Activated naive CD8-positive, alpha-beta T cell treated with anti-CD3 and anti-CD28 coated beads, Interleukin-2, amount 50 U/mL, for 24 hours (primary cell): ENCODE measurements at places on chromosomes 1 and 21.

DNA sequence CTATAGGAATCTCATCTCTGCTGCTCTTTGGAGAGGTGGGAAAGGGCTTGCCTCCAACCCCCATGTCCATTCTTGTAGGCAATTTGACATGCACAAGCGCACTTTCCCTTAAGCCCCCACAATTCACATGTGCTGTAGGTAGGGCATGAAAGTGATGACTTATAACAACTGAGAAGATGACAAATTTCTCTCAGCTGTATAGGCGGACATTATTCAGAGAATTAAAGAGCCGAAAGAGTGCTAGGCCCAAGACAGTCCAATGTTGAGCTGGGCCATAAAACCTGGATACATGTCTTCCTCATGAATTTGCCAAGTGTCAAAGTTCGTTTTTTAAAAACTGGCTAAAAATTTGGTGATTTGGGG lies 106.3 kb upstream of the LYPLAL1 start:
- no peak overlapping the region for H3K4me3 ChIP-seq
- peaks cover 17% of the 10 kb centered on the region for H3K4me1 ChIP-seq
- peaks cover 2% of the 10 kb centered on the region for H3K27me3 ChIP-seq
- H3K27ac ChIP-seq = no peak overlapping the region
- H3K36me3 ChIP-seq = no peaks in the 10 kb centered on the region
- no peak for DNase-seq

- no peak for DNase-seq
- H3K27me3 ChIP-seq = peaks cover 11% of the 10 kb centered on the region
- H3K27ac ChIP-seq = no peak overlapping the region
- peaks cover 7% of the 10 kb centered on the region for H3K4me1 ChIP-seq
Observed at GRCh38 chr1:109241344-109241743, 8.0 kb upstream of the CELSR2 start.

- no peak overlapping the region for H3K4me3 ChIP-seq
- no peaks in the 10 kb centered on the region for H3K36me3 ChIP-seq
- peaks cover 2% of the 10 kb centered on the region for H3K27me3 ChIP-seq
- no peak for DNase-seq
Observed at GRCh38 chr1:228883535-228883934, 148.3 kb downstream of the RHOU start.

- no peaks in the 10 kb centered on the region for H3K27me3 ChIP-seq
- no peak overlapping the region for H3K4me3 ChIP-seq
- H3K27ac ChIP-seq = no peak overlapping the region
- no peaks in the 10 kb centered on the region for H3K36me3 ChIP-seq
Observed at GRCh38 chr1:43541721-43542401, 11.2 kb downstream of the PTPRF start.

GRCh38 chr21:25842925-25843324 lies 108.2 kb downstream of the GABPA start:
- no peaks in the 10 kb centered on the region for H3K36me3 ChIP-seq
- no peak for DNase-seq
- no peak overlapping the region for H3K27ac ChIP-seq
- H3K4me3 ChIP-seq = no peak overlapping the region
- H3K4me1 ChIP-seq = no peaks in the 10 kb centered on the region

DNA sequence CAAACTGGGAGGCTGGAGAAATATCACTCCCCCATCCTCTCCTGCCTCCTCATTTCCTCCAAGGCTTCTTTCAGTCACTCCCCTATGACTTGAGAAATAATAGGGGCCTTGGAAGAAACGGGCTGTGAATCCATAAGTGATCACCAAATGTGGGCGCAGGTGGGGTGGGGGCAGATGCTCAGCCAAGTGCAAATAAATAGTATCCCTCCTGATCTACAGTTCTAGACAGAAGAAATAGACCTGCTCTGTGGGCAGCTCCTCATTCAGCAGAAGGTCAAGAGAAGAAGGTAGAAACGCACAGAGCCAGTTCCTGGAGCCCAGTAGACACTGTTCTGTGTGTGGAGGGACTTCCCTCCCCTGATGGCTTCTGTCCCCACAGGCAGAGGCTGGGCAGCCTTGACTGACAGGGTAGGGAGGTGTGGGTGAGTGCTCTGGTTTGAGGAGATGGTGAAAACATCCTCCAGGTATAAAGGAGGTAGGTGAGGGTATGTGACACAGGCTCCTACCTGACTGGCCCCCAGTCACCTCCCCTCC lies 17.1 kb downstream of the PAX7 start:
- H3K27me3 ChIP-seq = peaks cover 69% of the 10 kb centered on the region
- DNase-seq = no peak
- no peak overlapping the region for H3K4me3 ChIP-seq
- no peaks in the 10 kb centered on the region for H3K36me3 ChIP-seq
- H3K4me1 ChIP-seq = peaks cover 33% of the 10 kb centered on the region

DNA sequence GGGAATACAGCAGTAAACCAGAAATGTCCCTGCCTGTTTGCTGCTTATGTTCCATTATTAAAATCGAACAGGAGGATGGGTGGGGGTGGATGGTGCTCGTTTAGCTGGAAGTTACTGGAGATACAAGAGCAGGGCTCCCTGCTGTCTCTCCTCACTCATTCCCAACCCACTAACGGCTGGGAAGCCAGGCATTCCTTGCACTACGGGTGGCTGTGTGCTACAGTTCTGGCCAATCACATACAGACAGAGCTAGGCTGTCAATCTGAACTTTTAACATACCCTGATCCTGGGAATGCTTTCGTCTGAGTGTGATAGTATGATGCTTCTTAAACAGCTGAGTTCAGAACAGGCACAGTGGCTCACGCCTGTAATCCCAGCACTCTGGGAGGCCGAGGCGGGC lies 7.0 kb downstream of the SIPA1L2 start:
- peaks cover 2% of the 10 kb centered on the region for H3K27me3 ChIP-seq
- no peak for DNase-seq
- no peaks in the 10 kb centered on the region for H3K36me3 ChIP-seq

DNA sequence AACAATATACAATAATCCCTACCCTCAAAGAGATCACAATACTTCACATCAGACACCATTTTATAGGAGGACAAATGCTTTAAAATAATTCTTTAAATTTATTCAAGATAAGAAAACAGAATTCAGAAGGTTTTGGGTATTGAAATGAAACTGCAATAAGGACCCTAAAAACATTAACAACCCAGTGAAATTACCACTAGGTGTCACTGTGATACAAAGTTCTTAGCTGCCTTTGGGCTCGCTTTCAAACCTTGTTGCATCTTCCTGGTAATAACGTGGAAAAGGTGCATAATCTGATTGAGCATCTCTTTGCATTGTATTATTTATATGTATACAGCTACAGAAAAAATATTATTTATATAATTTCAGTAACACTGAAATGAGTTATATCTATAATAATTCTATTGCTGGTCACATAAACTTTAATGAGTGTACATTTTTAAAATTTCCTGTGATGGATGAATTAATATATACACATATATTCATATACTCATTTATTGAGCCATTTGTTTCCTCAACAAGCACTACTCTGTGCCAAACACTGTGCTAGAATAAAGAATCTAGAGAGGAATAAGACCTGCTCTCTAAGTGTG lies 185.2 kb downstream of the FAF1 start:
- no peaks in the 10 kb centered on the region for H3K36me3 ChIP-seq
- no peak overlapping the region for H3K4me3 ChIP-seq
- H3K27ac ChIP-seq = no peak overlapping the region
- no peak for DNase-seq
- no peaks in the 10 kb centered on the region for H3K27me3 ChIP-seq

GRCh38 chr1:3903141-3904005 lies 3.3 kb upstream of the C1orf174 start:
- H3K4me1 ChIP-seq = peaks cover 39% of the 10 kb centered on the region
- no peak overlapping the region for H3K4me3 ChIP-seq
- no peak overlapping the region for H3K27ac ChIP-seq
- DNase-seq = no peak
- peaks cover 3% of the 10 kb centered on the region for H3K36me3 ChIP-seq

GRCh38 chr1:110508028-110508940 lies 10.7 kb downstream of the KCNA10 start:
- H3K4me1 ChIP-seq = no peaks in the 10 kb centered on the region
- no peak overlapping the region for H3K4me3 ChIP-seq
- peaks cover 2% of the 10 kb centered on the region for H3K27me3 ChIP-seq
- no peak overlapping the region for H3K27ac ChIP-seq
- no peaks in the 10 kb centered on the region for H3K36me3 ChIP-seq

- H3K27me3 ChIP-seq = peaks cover 25% of the 10 kb centered on the region
- no peak overlapping the region for H3K27ac ChIP-seq
- DNase-seq = no peak
- H3K4me3 ChIP-seq = no peak overlapping the region
- peaks cover 3% of the 10 kb centered on the region for H3K36me3 ChIP-seq
Observed at GRCh38 chr1:111267801-111268508, 22.7 kb upstream of the CHIA start.

GRCh38 chr1:99818063-99818699 lies 32.0 kb upstream of the AGL start:
- no peaks in the 10 kb centered on the region for H3K36me3 ChIP-seq
- H3K4me3 ChIP-seq = no peak overlapping the region
- no peak for DNase-seq
- H3K27ac ChIP-seq = no peak overlapping the region
- H3K27me3 ChIP-seq = no peaks in the 10 kb centered on the region
- H3K4me1 ChIP-seq = peaks cover 10% of the 10 kb centered on the region

GRCh38 chr1:94846308-94846707 lies 26.2 kb downstream of the SLC44A3 start:
- H3K4me3 ChIP-seq = no peak overlapping the region
- no peaks in the 10 kb centered on the region for H3K4me1 ChIP-seq
- DNase-seq = no peak
- no peak overlapping the region for H3K27ac ChIP-seq
- H3K27me3 ChIP-seq = peaks cover 7% of the 10 kb centered on the region

GRCh38 chr1:87202922-87203655 lies 125.6 kb upstream of the LMO4 start:
- peaks cover 52% of the 10 kb centered on the region for H3K27me3 ChIP-seq
- H3K27ac ChIP-seq = no peak overlapping the region
- H3K4me3 ChIP-seq = peak overlapping the region; percentile 7
- DNase-seq = no peak
- H3K36me3 ChIP-seq = no peaks in the 10 kb centered on the region

GRCh38 chr1:57696904-57697303 lies 273.0 kb upstream of the DAB1 start:
- DNase-seq = no peak
- no peak overlapping the region for H3K4me3 ChIP-seq
- H3K27me3 ChIP-seq = peaks cover 4% of the 10 kb centered on the region
- no peaks in the 10 kb centered on the region for H3K36me3 ChIP-seq

- no peaks in the 10 kb centered on the region for H3K27me3 ChIP-seq
- no peak overlapping the region for H3K27ac ChIP-seq
- H3K36me3 ChIP-seq = no peaks in the 10 kb centered on the region
- H3K4me1 ChIP-seq = peaks cover 6% of the 10 kb centered on the region
Observed at GRCh38 chr1:157626099-157626498, 28.2 kb upstream of the FCRL4 start.

GRCh38 chr1:67791686-67792085 lies 41.6 kb downstream of the GNG12 start:
- no peaks in the 10 kb centered on the region for H3K4me1 ChIP-seq
- H3K4me3 ChIP-seq = no peak overlapping the region
- H3K36me3 ChIP-seq = no peaks in the 10 kb centered on the region
- H3K27ac ChIP-seq = no peak overlapping the region

GRCh38 chr1:205447457-205448341 lies 8.1 kb downstream of the BLACAT1 start:
- H3K27ac ChIP-seq = no peak overlapping the region
- DNase-seq = no peak
- H3K4me1 ChIP-seq = peaks cover 5% of the 10 kb centered on the region
- H3K36me3 ChIP-seq = no peaks in the 10 kb centered on the region
- no peak overlapping the region for H3K4me3 ChIP-seq

GRCh38 chr1:22618056-22618455 lies 18.4 kb upstream of the C1QA start:
- H3K27ac ChIP-seq = no peak overlapping the region
- H3K4me1 ChIP-seq = no peaks in the 10 kb centered on the region
- no peaks in the 10 kb centered on the region for H3K36me3 ChIP-seq
- H3K4me3 ChIP-seq = no peak overlapping the region
- DNase-seq = no peak
- peaks cover 26% of the 10 kb centered on the region for H3K27me3 ChIP-seq

DNA sequence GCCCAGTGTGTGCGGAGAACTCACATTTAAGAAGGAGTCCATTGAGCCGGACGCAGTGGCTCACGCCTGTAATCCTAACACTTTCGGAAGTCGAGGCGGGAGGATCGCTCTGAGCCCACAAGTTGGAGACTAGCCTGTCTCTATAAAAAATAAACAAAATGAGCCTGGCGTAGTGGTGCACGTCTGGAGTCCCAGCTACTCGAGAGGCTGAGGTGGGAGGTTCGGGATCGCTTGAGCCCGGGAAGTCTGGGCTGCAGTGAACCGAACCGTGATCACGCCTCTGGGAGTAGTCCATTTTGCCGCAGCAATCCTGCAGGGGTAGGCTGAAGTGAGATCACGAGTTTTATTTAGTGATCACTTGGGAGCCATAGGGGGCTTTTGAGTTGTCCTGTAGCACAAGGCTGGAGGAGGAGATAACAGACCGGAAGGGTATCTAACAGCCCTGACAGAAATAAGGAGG lies 497 bp upstream of the FUCA1 start:
- peaks cover 3% of the 10 kb centered on the region for H3K27me3 ChIP-seq
- peaks cover 9% of the 10 kb centered on the region for H3K36me3 ChIP-seq
- H3K4me3 ChIP-seq = peak overlapping the region; percentile 76

- DNase-seq = no peak
- peaks cover 7% of the 10 kb centered on the region for H3K4me1 ChIP-seq
- no peaks in the 10 kb centered on the region for H3K36me3 ChIP-seq
- H3K4me3 ChIP-seq = no peak overlapping the region
- no peak overlapping the region for H3K27ac ChIP-seq
Observed at GRCh38 chr21:21002153-21002552, 3.9 kb downstream of the NCAM2 start.

DNA sequence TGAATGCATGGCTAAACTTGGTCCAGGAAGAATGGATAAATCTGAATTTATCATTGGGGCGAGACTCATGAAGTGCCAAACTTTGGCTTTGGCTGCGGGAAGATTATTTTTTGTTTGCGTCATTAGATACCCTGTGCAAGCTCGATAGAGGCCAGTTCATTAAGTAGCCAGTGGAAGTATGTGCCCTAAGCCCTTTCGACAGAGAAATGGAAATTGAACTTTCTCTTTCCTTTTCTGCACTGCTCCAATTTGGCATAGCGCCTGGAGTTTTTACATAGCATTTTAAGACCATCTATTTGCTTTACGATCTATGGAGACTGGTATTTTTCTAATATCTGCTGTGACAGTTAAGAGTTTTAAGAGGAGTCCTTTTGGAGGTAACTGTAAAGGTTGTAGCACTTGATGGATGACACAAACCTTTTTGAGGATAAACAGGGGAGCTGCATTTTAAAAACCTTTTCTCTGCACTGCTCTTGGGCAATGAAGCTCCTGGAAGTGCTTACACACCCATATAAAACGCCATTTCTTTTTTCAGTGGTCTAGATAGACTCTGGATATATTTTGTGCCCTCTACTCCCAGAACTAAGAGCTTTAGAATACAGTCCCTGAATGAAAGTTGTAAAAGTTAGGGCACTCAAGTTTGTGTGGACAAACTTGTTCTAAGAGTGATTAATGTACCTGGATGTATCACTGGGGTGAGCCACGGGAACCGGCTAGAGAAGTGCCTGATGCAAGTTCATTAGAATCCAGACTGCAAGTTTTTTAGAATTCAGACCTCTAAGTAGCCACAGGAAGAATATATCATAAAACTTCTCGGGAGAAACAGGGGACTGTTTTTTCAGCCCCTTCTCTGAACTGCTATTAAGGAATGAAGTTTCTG lies 41.3 kb upstream of the CFHR3 start:
- no peak for DNase-seq
- no peaks in the 10 kb centered on the region for H3K4me1 ChIP-seq
- H3K4me3 ChIP-seq = no peak overlapping the region
- no peak overlapping the region for H3K27ac ChIP-seq

- DNase-seq = no peak
- no peaks in the 10 kb centered on the region for H3K36me3 ChIP-seq
- H3K27ac ChIP-seq = no peak overlapping the region
- H3K4me1 ChIP-seq = peaks cover 4% of the 10 kb centered on the region
- peaks cover 9% of the 10 kb centered on the region for H3K27me3 ChIP-seq
Observed at GRCh38 chr1:31524186-31524901, 52.0 kb upstream of the TINAGL1 start.
